ENCODE measurements at places on chromosomes 12 and 14.

- no peak for DNase-seq
These were observed 269.0 kb upstream of the GARIN2 start for GRCh38 chr14:66920196-66920595.

- DNase-seq = peak; percentile 51
These were observed 110.3 kb downstream of the GCH1 start for GRCh38 chr14:54792288-54792687.

GRCh38 chr12:41101806-41102205, 86.3 kb upstream of the PDZRN4 start:
- DNase-seq = no peak

DNA sequence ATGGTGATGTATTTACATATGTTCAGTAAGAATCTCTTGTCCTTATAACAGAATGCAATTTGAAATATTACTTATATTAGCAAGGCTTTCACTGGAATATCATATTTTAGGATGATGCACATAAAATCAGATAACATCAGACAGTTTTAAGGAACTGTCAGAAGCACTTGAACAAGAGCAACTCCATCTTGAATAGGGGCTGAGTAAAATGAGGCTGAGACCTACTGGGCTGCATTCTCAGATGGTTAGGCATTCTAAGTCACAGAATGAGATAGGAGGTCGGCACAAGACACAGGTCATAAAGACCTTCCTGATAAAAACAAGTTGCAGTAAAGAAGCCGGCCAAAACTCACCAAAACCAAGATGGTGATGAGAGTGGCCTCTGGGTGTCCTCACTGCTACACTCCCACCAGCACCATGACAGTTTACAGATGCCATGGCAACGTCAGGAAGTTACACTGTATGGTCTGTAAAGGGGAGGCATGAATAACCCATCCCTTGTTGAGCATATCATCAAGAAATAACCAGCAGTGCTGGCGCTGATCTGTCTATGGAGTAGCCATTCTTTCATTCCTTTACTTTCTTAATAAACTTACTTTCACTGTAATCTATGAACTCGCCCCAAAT, 27.6 kb upstream of the ETV6 start:
- no peak for DNase-seq

- no peak for DNase-seq
These were observed 26.2 kb upstream of the TRIM9 start for GRCh38 chr14:51121096-51121495.

DNA sequence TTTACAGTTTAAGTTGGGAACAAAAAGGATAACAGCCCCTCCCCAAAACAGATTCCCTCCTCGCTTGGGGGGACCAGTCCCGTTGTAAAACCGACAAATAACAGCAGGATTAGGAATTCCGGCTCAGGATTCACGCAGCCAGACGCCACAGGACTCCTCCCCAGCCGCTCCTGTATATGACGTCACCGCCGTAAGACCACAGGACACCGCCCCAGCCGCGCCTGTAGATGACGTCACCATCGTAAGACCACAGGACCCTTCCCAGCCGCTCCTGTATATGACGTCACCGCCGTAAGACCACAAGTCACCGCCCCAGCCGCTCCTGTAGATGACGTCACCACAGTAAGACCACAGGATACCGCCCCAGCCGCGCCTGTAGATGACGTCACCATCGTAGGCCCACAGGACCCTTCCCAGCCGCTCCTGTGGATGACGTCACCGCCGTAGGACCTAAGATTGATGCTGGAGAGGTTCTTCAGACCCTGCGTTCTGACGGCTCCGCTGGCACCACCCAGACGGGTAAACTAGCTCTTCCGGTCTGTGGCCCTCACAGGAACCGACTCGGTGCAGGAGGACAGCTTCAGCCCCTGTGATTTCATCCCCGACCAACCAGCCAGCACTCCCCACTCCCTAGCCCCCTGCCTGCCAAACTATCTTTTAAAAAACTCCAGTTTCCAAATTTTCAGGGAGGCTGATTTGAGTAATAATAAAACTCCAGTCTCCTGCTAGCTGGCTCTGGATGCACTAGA, 43.9 kb upstream of the FBRSL1 start:
- no peak for DNase-seq

GRCh38 chr12:26101350-26101734, 23.5 kb downstream of the BHLHE41 start:
- no peak for DNase-seq

DNA sequence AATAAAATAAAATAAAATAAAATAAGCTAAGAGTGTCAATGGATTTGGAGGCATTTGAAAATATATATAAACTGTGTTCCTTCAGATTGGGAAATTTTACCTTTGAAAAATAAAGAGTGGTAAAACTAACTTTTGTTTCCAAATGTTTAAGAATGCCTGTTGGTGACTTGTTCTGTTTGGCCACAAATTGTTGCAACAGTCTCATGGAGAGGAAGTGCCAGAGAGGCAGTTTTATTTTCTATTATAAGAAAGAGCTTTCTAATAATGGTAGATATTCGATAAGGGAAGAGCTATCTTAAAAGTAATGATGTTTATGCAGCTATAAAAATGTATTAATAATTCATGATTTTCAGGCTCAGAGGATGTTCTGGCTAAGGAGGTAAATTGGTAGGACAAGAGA, 68.8 kb upstream of the MDGA2 start:
- DNase-seq = no peak

- DNase-seq = no peak
These were observed 72.7 kb downstream of the SPTB start for GRCh38 chr14:64806862-64807495.

- DNase-seq = no peak
These were observed 50.3 kb downstream of the LMO3 start for GRCh38 chr12:16555630-16556029.

- DNase-seq = no peak
These were observed 1147.6 kb downstream of the AACS start for GRCh38 chr12:126212824-126213223.

DNA sequence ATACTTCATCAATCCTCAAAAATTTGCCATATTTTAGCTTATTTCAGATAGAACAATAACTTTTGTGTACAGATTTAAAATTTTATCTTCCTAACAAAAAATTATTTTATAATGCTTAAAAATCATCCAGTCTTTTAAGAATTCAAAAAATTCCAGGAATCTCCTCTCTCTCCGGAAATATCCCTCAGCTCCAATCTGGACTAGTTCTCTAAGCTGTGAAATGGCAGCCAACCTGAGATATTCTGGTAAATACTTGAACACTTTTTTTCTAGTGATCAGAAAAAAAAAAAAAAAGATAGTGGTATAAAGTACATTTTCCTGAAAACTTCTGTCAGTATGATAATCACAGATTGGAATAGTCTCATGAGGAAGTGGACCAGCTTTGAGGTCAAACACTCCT, 57.6 kb downstream of the SSPN start:
- no peak for DNase-seq

- DNase-seq = no peak
These were observed 6.1 kb downstream of the KMT2D start for GRCh38 chr12:49054524-49054923.

DNA sequence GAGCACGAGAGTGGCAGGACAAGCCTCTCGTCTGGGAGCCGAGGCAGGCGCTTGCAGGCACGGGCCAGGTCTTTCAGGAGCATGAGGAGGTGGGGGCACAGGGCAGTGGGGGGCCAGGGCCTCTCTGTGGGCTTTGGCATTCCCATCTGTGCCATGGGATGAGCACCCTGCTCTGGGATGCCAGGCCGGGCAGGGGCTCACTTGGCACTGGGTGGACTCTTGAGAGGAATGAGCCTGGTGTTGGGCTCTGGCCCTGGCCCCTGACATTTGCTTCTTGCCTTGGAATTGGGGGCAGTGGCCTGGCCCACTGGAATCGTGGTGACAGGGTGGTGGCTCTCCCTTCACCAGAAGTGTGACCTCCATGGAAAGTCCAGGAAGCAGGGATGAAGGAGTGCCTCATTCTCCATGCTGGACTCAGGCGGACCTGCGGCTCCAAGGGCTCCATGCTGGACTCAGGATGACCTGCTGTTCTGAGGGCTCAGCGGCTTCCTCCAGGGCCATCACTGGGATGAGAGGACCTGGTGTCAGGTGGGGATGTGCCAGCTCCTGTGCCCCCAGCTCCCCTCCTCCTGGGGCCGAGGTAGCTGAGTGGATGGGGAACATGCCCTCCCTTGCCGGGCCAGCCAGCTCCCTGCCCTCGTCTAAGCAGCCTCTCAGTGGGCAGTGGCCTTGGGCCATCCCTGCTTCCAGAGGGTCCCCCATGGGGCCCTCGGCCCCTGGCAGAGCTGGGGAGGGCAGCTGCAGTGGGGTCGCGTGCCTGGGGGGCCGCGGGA, 220.3 kb downstream of the KIF26A start:
- peak; percentile 9 for DNase-seq

DNA sequence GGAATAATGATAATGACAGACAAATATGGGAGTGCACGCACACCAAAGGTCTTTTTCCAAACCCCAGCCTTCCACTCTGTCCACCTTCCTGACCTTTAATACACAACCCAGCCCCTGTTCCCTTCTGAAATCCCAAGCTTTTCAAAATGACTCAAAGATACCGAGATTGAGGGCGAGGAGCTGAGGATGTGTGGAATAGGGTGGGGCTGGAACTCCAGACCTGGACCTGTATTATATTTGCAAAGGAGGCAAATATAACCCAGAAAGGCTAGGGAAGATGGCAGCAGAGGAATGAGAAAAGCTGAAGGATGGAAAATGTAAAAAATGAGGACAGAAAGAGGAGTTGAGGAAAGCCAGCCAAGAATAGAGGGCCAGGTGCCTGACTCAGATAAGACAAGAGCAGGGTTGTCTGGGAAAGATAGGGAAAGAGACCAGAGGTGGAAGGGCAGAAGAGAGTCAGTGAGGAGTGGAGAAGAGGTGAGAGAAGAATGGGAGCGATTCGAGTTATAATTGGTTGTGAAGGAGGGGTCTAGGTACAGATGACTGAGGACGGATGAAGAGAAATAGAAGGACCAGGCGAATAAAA, 1.0 kb upstream of the PTMS start:
- no peak for DNase-seq

- no peak for DNase-seq
These were observed 4.1 kb upstream of the CRADD start for GRCh38 chr12:93673084-93673483.

Data from tibial artery (tissue), 4 donors.